WTC11 (cell line): ENCODE measurements at places on chromosomes 7 and 10.
A peak's percentile ranks its signal among the peaks of the same experiment; 100 is the strongest.

DNA sequence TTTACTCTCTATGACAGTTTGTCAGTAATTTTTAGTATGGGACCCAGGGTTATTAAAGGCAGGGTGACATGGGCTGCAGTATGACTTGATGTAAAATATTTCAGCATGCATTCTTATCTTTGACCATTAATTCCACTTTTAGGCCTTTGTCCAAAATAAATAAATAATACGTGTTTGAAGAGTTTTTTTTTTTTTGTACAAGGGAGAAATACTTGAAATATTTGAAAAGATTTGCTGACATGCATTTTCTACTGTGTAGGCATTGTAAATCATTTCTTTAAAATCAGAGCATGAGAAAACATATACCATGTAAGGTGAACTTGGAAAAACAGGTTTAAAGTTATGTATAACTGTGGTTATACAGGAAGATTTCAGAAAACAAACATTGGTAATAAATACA, 23.5 kb downstream of the NRG3 start:
- no peak for DNase-seq

- DNase-seq = peak; percentile 53
Measured at GRCh38 chr7:24715661-24716479, 41.4 kb downstream of the GSDME start.

GRCh38 chr7:17014686-17015085, 132.9 kb upstream of the AGR3 start:
- DNase-seq = no peak

DNA sequence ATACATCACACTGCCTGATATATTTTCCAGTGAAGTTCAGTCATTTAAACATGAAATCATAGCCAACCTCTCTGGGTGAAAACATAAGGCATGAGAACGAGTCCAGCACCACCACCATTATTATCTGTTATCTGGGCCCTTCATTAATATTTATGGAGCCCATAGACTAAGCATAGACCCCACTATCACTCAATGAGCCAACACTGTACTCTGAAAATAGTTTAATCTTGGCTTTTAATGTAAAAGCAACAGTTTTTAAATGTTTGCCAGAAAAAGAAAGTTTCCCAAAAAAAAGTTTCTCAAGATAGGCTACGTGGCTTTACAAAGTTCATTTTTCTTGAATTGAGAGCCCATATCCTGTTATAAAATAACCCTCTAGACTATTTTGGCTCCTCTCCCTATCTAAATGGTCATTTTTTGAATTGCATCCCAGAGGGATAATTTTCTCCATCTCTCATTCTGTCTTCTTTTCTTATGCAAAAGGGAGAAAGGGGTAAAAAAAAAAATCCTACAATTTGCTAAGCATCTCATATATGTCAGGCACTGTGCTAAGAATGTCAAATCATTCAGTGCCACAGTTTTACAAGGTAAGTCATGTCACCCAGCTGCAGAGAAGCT, 66.1 kb downstream of the FZD1 start:
- no peak for DNase-seq
